ENCODE measurements at places on chromosomes 12 and 14.

DNA sequence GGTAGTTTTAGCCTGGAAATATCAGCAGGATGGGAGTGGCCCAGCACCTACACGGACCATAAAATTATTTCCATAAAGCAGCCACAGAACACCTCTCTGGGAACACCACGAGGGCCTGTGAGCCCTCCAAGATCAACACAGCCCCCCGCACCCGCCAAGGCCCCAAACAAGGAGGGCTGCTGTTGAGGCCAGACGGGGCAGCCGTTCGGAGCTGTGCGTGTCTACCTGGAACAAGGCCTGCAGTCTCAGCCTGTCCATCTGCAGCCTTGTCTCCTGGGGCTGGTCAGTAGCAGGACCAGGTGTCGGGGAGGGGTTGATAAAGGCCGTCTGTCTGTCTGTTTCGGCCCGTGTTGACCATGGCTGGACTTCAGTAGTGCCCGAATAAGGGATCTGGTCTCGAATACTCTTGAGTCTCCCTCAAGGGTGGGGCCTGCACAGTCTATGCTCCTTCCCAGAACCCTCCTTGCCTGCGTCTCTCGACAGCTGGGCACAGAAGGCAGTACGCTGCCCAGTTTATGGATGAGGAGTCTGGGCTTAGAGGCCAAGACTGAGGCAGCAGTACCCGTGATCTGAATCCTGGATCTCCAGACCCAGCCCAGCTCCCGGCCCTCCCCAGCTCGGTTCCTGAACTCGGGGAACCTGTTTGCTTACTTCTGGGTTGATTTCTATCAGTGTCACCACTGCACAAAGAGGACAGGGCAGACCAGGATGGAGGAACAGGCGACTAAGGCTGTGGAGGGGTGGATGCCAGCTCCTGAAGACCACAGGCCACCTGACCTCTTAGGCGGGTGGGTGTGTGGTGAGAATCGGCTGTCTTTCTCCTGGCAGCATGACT, 23.1 kb upstream of the DLK1 start:
- no peak for DNase-seq

- no peak for DNase-seq
These were observed 4.1 kb downstream of the GCN1 start for GRCh38 chr12:120190386-120190785.

- DNase-seq: no peak
These were observed 2.1 kb upstream of the FAIM2 start for GRCh38 chr12:49905718-49906314.

DNA sequence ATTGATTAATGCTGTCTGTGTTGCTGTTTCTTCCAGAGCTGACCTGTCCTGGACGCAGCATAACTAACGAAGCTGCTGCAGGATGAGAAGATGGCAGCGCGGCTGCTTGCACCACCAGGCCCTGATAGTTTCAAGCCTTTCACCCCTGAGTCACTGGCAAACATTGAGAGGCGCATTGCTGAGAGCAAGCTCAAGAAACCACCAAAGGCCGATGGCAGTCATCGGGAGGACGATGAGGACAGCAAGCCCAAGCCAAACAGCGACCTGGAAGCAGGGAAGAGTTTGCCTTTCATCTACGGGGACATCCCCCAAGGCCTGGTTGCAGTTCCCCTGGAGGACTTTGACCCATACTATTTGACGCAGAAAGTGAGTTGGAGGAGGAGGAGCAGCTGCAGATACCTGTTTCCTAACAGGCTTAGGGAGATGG, 71.7 kb downstream of the SCN8A start:
- DNase-seq: no peak

DNA sequence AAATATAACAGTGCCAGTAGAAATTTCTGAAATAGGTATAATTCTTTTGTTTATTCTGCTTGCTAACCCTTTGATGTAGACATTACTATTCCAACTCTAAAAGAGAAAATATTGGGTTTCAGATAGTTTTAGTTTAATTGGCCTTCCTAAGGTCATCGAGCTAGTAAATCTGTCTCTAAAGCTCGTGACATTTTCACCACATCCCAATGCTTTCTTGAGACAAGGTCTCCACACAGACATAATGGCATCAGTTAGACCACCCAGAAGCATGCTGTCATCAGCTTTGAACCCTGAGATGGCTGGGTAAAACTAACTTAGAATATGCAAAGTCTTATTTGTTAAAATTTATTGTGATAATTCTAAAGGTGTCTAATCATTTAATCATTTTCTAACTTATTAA, 52.0 kb downstream of the PIK3C2G start:
- no peak for DNase-seq

DNA sequence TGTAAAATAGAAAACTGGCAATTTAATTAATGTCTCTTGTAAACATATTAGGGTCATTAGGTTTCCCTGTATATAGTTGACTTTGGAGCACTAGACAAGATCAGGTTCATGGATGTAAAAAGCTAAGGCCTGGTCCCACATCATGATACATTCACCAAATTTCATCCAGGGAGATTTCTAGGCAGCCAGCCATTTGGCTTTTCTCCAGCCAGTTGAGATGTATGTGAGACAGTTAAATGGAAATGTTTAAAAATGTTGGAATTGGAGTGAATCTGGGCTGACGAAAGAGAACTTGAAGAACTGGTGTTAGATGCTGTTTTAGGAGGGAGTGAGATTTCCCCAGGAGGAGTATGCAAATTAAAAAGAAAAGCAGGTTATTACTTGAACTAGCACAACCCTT, 41.8 kb upstream of the CLEC14A start:
- no peak for DNase-seq

- no peak for DNase-seq
These were observed 48.9 kb upstream of the AMN start for GRCh38 chr14:102873546-102874061.

DNA sequence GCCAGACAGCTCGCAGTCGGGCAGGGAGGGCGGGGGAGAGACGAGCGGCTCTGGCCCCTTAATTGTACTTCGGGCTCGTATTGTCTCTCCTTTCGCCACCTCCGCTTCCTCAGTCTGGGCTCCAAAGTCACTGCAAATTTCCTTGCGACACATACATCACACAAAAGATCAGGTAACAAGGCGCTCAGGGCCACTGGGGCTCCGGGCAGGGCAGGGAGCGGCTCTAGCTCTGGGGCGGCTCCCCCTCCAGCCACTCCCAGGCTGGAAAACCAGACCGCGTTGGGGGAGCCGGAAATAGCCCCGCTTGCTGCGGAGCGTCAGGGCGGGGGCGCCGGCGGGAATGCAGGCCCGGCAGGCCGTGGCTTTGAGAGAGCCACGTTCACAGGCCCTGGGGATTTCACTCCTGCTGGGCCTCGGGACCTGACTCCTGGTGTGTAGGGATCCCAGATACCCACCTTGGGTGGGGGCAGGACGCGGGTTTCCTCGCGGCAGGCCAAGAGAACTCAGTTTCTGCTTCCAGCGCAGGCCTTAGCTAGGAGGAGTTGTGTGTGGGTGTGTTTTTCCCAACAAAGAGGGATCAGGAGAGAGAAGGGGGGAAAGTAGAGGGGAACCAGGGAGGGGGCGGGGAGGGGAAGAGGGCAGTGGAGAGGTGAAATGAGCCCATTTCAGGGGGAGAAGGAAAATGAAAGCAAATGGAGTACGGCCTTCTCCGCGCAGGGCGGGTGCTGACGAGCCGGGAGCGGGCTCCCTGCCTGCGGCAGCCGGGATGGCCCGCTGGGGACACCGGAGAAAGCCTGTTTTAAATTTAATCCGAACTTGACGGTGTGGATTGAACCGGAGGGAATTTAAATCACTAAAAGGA, 4.4 kb upstream of the HOXC9 start:
- DNase-seq: peak; percentile 20

- no peak for DNase-seq
These were observed 977.9 kb downstream of the TMTC2 start for GRCh38 chr12:83664650-83665049.

GRCh38 chr12:58459191-58459590, 461.1 kb downstream of the LRIG3 start:
- DNase-seq: no peak

DNA sequence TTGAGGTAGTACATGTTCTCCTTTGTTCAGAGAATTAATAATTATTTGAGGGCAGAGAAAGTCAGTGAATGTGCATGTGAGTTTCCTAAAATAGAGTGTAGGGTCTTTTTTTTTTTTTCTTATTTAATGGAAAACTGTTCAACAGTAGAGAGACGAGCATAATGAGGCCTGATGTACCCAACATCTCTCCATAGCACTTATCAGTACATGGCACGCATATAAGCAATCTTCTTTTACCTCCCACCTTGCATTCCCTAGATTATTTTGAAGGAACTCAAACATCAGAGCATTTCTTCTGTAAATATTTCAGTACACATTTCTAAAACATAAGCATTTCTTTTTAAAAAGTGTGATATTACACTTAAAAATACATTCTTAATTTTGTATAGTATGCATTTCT, 87.8 kb downstream of the KTN1 start:
- DNase-seq: no peak

- DNase-seq: no peak
These were observed 245.7 kb downstream of the RAD51B start for GRCh38 chr14:68065322-68065721.

DNA sequence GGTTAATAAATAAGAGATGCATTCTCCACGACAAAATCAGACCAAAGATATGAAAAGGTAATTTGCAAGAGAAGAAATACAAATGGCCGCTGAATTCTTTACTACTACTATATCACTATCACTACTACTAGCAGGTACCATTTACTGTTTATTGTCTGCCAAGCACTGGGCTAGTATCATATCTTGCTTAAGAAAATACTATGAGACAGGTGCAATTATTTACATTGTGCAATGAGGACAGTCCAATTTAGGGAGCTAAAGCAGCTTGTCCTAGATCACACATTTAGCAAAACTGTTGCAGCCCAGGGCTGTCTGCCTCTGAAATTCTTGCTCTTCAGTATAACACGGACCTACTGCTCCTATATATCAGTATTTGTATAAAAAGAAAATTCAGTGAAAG, 52.8 kb downstream of the CRADD start:
- DNase-seq: no peak

DNA sequence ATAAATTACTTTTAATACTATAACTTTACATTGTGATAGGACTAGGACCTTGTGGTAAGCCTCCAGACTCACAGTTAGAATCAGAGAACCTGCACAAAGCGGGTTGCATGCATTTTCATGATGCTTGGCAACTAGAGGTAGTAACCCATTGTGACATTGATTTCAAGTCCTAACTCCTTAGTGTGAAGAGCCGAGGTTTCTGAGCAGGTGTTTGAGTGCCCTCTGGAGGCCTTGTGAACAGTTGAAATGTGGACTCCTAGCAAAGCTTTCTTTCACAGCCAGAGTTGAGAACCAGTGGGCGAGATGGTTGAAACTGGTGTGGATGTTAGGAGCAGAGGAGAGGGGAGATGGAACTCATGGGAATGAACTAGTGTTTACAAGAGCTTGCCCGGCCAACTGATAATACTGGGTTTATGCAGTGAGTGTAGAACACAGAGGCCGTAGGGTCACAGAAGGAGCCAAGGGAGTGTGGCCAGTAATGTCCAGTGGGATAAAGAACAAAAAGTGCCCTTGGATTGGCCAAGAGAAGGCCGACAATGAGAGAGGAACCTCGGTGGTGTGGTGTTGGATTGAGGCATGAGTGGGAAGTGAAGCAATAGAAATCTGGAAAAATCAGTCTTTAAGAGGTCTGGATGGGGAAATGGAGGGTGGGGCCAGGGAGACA, 10.9 kb downstream of the ZNF664 start:
- DNase-seq: peak; percentile 50

DNA sequence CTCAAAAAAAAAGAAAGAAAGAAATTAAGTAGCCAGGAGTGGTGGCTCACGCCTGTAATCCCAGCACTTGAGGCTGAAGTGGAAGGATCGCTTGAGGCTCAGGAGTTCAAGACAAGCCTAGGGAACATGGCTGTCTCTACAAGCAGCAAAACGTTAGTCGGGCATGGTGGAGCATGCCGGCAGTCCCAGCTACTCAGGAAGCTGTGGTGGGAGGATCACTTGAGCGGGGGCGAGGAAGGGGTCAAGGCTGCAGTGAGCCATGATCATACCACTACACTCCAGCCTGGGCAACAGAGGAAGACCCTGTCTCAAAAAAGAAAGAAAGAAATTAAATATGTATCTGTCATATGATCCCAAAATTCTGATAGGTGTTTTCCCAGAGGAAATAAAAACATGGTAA, 5.3 kb downstream of the RAD52 start:
- no peak for DNase-seq

- no peak for DNase-seq
These were observed 11.8 kb downstream of the BEGAIN start for GRCh38 chr14:100575266-100575995.

DNA sequence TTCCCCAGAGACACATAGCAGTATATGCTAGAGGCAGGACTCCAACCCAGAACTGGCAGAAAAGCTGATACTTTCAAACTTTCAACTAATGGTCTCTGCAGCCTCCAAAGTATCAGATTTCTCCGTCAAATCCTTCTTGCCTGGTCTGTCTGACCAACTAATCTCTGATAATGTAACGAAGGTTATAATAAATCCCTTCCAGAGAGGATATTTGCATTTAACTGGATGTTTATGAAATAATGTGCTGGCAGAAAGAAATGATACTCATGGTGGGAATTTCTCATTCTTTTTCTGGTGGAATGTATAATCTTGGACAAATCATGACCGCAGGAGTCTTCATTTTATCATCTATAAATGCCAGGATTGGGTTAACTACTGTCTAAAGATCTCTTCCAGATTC, 860.3 kb downstream of the DIO2 start:
- no peak for DNase-seq

GRCh38 chr14:99545586-99545985, 58.4 kb downstream of the CCDC85C start:
- no peak for DNase-seq

GRCh38 chr12:91171476-91171875, 11.1 kb downstream of the DCN start:
- no peak for DNase-seq

DNA sequence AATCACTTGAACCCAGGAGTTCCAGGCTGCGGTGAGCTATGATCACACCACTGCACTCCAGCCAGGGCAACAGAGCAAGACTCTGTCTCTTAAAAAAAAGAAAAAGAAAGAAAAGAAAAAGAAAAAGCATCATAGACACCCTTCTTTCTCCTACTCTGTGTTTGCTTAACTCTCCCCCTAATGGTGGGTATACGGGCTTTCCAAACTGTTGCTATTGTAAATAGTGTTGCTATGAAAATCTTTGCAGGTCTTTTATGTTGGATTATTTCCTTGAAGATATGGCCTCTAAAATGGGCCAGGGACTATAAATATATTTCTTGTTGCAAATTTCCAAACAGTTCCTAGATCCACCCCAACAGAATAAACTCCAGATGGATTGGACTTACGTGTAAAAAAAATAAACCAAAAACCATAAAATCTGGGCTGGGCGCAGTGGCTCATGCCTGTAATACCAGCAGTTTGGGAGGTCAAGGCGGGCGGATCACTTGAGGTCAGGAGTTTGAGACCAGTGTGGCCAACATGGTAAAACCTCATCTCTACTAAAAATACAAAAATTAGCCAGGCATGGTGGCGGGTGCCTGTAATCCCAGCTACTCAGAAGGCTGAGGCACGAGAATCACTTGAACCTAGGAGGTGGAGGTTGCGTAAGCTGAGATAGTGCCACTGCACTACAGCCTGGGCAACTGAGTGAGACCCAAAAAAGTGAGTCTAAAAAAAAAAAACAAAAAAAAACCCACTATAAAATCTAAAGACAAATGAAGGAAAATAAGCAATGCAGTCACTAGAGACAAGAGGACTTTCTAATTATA, 25.9 kb downstream of the NFKBIA start:
- no peak for DNase-seq
